AG08396 (cell line): ENCODE measurements at places on chromosomes 6 and 20.
A peak's percentile ranks its signal among the peaks of the same experiment; 100 is the strongest.

DNA sequence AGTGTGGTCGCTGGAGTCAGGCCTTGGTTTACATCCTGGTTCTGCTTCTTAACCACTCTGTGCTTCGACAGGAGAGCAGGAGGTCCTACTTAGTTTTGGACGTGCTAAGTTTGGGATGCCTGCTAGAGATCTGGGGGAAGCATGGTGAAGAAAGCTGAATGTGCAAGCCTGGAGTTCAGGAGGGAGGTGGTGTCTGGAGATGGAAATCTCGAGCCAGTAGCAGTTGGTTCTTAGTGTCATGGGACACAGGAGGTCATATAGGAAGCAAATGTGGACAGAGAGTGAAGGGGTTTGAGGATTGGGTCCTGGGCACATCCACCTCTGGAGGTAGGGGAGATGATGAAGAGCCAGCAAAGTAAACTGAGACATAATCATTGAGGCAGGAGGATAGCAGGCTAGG lies 131.4 kb downstream of the SYCP2 start:
- no peak for DNase-seq

DNA sequence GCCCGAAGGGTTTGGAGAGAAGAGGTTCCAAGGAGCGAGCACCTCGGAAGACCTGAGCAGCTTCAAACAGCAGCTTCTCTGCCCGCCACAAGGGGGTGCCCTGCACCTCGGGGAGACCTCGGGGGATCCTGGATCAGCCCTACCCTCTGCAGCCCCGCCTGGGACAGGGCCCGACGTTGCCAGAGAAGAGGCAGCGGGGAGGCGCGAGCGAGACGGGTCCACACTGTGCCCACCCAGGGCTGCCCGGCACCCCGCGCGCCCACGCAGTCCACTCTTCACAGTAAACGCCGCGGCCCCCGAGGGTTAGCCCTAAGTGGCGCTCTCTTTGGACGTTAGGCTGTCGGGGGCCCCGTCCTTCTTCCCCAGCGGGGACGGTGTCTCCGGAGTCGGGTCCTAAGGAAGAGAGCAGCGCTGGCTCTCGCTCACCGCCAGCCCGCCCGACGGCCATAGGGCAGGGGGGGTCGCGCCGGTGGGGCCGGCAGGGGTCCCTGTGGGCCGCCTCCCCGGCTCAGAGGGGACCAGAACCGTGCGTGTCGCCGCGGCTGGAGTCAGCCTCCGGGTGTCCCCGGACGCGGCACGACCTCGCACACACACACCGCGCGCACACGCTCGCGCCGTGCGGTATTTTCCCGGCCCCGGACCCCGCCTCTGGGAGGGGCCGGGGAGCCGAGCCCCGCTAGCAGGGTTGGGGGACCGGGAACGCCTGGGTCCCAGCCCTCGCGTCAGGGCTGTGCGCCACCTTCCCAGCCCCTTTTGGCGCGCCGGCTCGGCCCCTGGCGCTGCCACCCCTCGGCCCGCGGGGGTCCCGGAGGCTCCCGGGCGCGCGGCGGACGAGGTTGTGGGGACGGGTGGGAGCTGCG lies 929 bp downstream of the CDH22 start:
- DNase-seq = peak; percentile 85

- no peak for DNase-seq
Observed at GRCh38 chr6:81774542-81774941, 22.1 kb upstream of the TENT5A start.

DNA sequence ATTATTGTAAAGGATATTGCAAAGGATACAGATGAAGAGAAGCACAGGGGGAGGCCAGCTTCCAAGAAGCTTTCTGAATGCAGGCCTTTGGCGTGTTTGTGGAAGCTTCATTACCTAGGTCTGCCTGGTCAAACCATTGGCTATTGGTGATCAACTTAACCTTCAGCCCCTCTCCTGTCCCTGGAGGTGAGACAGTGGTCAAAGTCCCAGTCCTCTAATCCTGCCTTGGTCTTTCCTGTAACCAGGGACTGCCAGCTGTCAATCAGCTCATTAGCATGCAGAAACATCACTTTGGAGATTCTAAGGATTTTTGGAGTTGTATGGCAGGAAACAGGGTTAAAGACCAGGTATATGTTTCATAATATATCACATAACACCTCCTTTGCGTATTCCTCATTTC lies 13.0 kb downstream of the RIN2 start:
- DNase-seq = no peak

DNA sequence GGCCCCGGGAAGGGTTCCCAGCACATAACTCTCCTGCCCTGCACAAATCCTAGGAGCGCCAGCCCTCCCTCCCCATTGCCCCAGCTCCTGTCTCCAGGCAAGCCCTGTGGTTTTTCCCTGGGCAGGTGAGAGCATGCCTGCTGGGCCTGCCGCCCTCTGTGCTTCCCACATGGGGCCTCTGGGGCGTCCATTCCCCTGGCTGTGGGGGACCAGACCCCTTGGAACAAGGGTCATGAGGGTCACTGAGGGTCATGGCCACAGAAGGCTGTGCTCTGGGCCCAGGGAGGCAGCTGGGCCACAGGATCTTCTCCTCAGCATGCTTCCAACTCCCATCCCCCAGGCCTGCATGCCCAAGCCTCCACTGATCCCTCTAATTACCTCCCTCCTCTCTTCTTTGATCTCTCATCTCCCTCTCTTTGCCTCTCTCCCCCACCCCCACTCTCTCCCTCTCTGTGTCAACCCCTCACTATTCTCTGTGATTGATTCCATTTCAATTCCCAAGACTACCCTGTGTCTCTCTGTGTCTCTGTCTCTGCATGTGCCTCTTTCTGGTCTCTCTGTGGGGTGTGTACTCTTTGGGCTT lies 6.1 kb downstream of the MDFI start:
- DNase-seq = no peak

- DNase-seq = no peak
Observed at GRCh38 chr20:44188752-44189151, 1.8 kb upstream of the JPH2 start.
